ENCODE measurements at places on chromosomes 12 and 14.

DNA sequence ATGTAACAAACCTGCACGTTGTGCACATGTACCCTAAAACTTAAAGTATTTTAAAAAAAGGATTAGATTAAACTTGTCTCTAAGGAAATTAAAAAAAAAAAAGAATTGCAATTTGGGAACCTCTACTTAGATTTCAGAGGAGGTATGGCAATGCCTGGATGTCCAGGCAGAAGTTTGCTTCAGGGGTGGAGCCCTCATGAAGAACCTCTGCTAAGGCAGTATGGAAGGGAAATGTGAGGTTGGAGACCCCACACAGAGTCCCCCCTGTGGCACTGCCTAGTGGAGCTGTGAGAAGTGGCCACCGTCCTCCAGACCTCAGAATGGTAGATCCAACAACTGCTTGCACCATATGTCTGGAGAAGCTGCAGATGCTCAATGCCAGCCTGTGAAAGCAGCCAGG is 279.6 kb upstream of the CCDC196 start:
- peak; percentile 5 for DNase-seq

DNA sequence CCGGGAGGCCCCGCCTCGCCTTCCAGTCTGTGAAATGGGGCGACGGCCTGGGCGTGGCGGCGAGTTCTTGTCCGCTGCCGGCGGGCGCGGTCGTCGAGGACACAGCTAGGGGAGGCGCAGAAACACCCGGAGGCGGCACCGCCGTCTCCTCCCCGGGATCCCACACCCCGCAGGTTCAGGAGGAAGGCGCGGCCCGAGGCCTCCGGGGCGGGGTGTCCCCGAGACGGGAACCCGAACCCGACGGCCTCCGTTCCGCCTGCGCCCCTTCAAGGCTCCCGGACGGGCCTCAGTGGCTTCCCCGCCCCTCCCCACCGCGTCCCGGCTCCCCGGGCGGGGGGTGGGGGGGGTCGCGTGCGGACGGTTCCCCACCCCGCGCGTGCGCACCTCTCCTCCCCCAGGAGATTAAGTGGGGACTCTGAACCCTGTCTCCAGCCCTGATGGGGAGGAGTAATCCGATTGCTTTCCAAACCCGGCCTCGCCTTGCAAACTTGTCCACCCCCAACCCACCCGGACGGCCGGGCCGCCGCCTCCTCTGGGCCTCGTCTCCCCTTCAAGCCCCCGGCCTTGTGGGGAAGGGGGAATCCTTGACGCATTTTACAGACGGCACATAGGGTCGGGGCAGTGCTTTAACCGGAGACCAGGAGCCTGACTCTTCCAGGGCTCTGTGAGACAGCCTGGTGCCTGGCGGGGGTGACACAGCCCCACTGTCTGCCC is 35.3 kb upstream of the ANKRD9 start:
- peak; percentile 58 for DNase-seq

DNA sequence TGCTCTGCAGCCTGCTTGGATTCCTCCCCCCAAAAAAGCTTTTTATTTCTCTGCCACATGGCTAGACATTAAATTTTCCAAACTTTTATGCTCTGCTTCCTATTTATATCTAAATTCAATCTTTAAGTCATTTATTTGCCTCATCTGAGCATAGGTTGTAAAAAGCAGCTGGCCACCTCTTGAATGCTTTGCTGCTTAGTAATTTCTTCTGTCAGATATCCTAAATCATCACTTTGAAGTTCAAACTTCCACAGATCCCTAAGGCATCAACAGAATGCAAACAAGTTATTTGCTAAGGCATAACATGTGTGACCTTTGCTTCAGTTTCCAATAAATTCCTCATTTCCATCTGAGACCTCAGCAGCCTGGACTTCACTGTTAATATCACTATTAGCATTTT is 209.6 kb downstream of the FSCB start:
- DNase-seq, result no peak

DNA sequence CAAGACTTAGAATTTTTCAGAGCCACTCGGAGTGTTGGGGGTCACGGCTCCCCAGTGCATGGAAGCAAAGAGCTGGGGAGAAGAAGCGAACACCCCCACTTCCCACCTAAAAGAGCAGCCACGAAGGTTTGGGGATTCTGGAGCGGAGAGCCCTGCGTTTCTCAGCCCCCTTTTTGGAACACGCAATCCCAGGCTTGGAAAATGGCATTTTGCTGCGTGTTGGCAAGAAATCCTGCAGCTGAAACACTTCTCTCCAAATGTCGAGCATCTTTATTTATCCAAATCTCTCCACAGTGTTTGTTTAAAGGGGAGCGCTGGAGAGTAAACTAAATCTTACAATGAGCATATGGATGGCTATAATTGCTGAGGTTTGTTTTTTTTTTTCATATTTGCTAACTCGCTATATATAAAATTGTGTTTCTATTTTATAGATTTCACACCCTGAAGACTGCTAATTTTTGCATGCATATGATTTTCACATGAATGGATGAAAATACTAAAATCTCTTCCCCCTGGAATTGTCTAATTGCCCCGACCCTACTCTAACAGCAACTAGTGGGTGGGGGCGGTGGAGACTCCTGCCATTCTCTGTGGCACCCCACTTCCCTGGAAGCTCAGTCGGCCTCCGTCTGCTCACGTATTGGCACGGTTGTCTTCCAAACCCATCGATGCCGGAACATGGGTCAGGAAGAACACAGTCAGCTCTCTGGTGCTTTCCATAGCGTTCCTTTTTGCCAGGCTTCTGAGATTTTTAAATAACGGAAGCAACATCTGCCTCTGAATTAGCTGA is 120.5 kb downstream of the GCH1 start:
- no peak for DNase-seq

GRCh38 chr14:105154476-105154871 is 14.1 kb downstream of the JAG2 start:
- no peak for DNase-seq

DNA sequence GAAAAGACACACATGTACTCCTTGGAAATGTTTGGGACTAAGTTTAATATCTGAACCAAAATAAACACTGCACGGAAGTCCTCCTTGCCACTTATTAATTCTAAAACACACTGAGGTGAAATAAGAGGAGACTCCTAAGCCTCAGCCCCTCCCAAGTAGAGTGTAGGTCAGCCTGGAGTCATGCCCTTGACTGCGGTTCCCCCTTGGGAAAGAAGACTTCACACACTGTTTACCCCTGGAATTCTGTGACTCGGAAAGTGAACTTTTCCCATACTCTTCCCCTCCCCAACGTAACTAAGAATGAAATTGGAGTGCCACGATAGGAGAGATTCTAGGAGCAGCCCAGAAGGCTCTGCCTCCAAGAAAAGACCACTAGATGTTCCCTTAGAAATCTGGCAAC is 8.6 kb upstream of the TFCP2 start:
- DNase-seq, result no peak

- peak; percentile 58 for DNase-seq
These were observed 4.3 kb downstream of the NIN start for GRCh38 chr14:50826681-50827080.

GRCh38 chr12:41981758-41982157 is 162.9 kb downstream of the GXYLT1 start:
- DNase-seq, result no peak

DNA sequence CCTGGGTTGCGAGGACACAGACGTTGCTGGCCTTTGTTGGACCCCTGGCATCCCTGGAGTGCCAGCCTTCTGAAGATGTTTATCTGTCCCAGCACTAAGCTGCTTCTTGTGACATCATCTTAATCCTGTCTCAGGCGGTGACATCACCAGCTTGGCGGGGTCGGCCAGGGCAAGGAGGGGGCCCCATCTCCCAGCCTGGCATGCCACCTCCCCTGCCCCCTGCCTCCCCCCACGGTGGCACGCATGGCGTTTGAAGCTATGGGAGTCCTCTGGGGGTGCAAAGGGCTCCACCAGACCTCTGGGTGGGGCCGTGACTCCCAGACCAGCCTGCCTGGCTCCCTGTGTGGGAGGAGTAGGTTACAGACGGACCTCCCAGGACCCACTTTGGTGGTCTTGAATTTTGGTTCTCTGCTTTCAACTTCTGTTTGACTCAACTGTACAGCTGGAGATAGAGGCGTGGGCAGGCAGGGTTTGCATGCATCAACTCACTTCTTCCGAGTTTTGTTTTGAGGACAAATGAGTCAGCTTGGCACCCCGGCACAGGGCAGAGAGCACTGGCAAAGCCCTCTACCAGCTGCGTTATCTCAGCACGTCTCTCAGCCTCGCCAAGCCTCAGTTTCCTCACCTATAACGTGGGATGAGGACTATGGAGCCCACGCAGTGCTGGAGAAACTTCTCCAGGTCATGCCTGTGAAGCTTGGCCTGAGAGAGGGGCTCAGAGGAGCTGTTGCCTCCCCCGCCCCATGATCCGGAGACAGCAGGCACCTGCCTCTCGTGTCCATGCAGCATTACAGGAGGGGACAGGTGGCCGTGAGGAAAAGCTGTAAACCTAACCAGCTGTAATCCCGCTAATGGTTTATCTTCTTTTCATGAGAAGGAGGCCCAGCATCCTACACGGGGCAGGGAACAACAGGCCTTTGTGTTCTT is 38.8 kb upstream of the EML1 start:
- peak; percentile 4 for DNase-seq

- no peak for DNase-seq
These were observed 33.0 kb downstream of the BEGAIN start for GRCh38 chr14:100554082-100554677.

GRCh38 chr14:83816761-83817160 is 1713.2 kb upstream of the FLRT2 start:
- DNase-seq, result no peak

DNA sequence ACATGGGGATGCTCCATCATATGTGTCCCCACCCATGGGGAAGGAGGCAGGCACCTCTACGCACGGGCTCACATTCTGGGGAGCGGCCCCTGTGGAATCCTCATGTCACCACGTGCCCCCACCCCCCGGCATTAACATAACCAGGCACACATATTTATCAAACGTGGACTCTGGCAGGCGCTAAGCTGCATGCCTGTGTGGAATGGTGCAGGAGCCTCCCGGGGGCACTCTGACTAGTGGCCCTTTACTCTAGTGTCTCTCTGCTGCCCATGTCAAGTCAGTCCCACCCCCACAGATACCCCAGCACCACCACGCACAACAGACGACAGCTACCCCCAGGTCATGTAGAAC is 66.1 kb downstream of the CCDC88C start:
- DNase-seq, result no peak

DNA sequence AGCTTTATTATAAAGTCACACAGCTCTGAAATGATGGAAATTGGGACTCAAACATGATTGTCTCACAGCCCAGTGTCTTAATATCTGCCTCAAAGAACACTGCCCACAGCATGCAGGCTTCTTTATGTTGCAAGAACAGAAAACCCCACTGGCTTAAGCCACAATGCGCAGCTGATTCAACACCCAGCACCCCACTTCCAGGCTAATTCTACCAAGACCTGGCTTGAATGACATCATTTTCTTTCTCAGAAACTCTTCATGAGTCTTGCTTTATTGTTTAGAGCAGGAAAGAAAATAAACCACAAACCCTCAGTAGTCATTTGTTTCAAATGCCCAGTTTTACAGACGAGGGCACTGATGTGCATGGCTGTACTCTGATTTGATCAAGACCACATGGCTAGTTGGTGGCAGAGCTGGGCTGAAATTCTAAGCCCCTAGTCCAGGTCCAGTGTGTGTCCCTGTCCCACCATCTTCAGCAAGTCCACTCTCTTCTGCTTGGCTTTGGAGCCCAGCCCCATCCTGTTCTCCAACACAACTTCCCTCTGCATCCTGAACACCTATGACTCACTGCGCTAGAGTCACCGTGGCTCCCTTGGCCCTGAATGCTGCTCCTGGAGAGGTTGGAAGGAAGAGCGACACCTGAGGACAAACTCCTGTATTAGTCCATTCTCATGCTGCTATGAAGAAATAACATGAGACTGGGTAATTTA is 50.3 kb upstream of the SRSF5 start:
- no peak for DNase-seq

DNA sequence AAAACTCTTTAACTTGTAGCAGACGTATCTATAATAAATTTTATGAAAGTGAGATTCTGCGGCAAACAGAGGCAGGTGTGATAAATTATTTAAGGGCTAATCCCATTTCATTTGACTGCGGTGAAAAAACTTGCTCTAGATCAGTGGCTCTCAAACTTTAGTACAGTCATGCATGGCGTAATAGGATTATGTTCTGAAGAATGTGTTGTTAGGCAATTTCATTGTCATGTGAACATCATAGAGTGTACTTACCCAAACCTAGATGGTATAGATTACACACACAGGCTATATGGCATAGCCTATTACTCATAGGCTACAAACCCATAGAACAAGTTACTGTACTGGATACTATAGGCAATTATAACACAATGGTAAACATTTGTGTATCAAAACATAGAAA is 83.7 kb downstream of the HEATR5A start:
- peak; percentile 55 for DNase-seq

GRCh38 chr12:93740751-93741150 is 63.6 kb downstream of the CRADD start:
- no peak for DNase-seq

- DNase-seq, result no peak
These were observed 33.3 kb downstream of the DHRS2 start for GRCh38 chr14:23669441-23669840.

GRCh38 chr12:116368196-116369194 is 91.0 kb upstream of the MED13L start:
- no peak for DNase-seq

DNA sequence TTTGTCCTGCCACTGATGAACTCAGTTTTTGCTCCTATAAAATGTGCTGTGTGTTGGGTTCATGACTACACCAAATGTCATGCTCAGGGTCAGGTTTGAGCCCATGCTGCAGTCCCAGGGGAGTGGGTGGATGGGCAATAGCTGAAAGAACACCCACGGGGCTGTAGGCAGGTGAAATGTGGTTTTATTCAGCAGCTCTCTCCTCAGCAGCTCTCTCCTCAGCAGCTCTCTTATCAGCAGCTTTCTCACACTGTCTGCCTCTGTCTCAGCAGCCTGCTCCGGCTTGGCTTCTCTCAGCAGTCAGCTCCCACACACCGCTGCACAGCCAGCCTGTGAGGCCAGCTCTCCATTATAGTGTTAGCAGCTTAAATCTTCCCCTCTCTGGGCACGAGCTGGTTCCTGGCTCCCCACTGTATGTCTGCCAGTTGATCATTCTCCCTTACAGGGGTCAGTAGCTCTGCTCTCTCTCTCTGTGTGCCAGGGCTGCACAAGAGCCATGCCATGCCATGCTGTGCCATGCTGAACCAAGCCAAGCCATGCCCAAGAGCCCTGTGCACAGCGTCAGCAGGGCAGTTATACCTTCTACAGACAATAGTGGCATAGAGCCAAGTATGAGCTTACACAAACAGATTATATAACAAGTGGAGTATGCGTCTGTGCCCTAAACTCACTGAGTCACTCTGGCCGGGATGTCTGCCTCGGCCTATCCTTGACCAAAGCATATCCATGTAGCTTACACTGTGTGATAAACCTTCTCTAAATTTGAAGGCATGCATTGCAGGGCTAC is 303.3 kb upstream of the TMPO start:
- no peak for DNase-seq

- no peak for DNase-seq
These were observed 1.2 kb downstream of the PPP1R12A start for GRCh38 chr12:79933532-79934264.

DNA sequence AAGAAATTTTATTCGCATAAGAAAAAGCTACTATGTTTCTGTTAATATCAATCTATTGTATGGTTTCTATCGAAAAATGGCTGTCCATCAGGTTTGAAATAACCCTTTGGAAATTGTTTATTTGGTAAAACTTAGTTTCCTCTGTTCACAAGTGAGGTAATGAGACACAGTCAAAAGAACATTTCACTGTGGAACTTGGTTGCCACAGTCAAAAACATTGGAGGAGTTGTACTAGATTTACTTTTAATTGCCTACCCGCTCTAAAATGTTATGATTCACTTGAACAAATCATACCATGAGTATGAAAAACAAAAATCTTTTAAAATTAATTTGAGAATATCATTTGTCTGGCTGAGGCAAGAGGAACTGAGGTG is 46.5 kb downstream of the ITPR2 start:
- no peak for DNase-seq

GRCh38 chr14:103510724-103511693 is 11.6 kb downstream of the CKB start:
- no peak for DNase-seq
